T-helper 22 cell (primary cell): ENCODE measurements at places on chromosomes 6 and 20.
A peak's percentile ranks its signal among the peaks of the same experiment; 100 is the strongest.

- no peak for DNase-seq
Measured at GRCh38 chr6:37938909-37939308, 119.4 kb downstream of the ZFAND3 start.

DNA sequence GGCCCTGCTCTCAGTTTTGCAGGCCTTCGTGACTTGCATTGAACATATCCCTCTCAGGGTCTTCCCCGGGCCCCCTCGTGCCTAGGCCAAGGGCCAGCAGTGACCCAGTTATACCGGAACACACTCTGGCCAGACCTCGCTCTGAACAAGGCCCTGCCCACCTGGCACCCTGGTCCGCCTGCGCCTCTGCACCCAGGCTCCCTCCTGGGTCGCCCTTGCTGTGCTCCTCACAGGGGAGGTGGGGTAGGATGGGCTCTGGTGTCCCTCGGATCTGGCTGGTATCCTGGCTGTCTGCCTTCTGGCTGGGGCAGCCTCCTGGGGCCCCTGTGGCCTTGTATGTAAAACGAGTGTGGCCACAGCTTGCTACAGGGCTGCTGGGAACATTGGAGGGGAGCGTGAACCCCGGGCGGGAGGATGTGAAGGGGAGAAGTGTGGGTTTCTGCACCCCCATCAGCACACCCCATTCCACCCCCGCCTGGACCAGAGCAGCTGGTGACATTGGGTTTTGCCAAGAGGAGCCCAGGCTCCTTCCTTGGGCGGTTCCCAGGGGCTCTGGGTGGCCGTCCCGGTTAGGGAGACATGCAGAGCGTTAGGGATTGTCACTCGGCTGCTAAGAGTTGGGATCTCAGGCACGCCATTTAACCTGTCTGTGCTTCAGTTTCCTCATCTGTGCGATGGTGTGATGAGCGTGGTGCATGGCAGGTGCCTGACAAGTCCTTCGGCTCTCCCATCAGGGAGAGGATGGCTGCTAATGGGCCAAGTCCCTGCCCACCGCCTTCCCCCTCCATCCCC lies 17.5 kb downstream of the SRC start:
- DNase-seq, result no peak

DNA sequence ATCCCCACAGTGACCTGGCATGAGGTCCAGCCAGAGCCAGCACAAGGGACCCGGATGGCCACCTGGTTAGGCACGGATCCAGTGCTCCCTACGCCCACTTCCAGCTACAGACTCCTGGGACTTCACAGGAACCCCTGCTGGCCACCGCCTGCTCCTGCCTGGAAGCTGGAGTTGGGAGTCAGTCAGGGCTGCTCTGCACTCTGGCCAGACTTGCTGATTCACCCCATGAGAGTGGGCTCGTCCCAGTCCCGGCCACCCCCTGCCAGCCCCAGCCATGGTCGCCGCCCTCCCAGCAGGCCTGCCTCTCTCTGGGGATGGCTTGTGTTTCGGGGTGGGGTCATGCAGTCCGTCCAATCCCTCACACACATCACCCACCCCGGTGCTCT lies 125.8 kb downstream of the DLL1 start:
- DNase-seq, result no peak

DNA sequence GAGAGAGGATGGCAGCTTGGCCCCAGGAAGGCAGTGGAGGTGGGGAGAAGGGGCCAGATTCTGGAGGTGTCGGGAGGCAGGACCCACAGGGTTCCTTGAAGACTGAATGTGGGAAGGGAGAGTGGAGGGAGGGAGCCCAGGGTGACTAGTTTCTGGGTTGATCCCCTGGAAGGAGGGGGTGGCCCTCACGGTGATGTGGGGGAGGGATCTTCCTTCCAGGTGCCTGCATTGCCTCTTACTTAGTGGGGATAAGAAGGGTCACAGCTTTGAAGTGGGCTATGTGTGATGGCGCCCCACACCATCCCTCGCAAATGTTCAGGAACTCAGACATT lies 26.7 kb downstream of the VSTM2L start:
- DNase-seq, result no peak

GRCh38 chr6:124028117-124028516 lies 224.5 kb downstream of the NKAIN2 start:
- DNase-seq, result no peak

- no peak for DNase-seq
Measured at GRCh38 chr6:44390158-44390683, 2.7 kb downstream of the CDC5L start.

- no peak for DNase-seq
Measured at GRCh38 chr6:158996856-158997255, 3.1 kb downstream of the RSPH3 start.

DNA sequence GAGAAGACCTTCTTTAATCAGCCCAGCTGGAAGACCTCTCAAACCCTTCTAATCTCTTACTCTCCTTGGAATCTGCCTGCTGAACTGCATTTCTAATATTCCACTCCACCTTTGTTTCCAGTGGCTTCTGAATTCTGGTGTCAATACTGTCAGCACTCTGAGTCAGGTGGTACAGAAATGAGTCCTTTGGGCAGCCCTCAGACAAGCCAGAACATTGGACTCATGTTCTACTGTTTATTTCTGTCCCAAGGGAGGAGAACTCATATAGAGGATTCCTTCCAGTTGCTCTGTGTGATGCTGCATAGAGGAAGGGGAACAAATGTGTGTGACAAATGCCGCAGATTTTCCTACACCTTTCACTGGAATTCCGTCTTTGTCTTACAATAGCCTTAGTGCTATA lies 114.8 kb downstream of the PHF3 start:
- no peak for DNase-seq

DNA sequence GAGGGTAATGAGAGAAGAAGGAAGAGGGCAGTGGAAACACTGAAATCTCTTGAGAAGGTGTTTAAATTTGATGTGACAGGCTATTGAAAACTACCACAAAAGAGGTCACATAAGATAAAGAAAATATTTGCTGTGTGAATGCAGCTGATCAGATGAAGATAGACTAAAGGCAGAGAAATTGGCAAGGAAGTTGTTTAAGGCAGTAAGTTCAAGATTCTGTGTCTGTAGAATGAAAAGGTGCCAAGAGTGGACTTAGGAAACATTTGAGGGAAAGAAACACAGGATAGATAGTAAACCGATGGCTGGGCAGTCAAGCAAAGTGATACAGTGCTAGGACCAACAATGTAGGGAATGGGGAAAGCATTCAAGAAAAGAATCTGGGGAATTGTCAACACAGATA lies 332.3 kb upstream of the MARCKS start:
- DNase-seq, result no peak

DNA sequence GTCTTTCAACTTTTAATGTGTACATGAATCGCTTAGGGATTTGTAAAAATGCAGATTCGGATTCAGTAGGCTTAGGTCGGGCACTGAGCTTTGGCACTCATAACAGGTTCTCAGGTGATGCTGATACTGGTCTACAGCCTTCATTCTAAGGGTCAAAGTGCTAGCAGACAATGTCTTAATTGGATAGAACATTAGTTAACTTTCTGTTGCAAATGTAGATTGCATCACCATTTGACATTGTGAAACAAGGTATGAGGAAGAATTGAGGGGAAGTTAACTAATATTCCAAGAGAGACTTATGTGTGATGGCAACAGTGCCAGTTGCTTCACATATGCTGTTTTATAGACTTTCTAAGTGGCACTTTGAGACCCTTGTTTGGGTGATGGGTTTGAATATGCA lies 86.9 kb downstream of the MLIP start:
- DNase-seq, result no peak

- no peak for DNase-seq
Measured at GRCh38 chr6:33607126-33607783, 13.9 kb upstream of the ITPR3 start.

DNA sequence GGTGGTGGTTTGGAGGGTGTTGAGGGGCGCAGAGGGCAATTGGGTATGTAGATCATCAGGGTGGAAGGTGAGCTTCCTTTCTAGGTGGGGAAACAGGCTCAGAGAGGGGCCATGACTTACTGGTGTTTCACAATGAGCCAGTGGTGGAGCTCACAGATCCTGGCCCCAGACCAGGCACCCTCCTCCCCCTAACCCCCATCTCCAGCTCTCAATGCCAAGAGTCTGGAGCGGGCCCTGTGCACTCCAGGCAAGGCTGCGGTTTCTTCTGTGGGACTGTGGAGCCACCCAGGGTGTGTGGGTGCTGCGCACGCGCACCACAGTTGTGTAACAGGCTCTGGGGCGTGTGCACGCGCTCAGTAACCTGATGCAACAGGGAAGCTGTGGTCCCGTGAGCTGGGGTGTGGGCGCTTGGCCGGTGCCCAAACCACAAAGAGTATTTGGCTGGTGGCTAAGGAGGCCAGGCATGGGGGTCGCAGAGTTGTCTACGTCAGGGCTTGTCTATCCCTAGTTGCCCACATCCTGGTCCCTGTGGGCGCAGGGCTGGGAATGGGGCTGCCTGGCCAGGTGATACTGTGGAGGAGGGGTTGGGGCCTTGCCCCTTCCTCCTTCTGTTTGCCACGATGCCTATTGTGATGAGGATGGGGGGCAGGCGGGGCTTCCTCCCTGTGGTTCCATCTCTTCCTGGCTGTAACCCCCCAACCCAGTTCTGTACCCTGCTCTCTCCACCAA lies 37.5 kb upstream of the MRPS18A start:
- peak; percentile 41 for DNase-seq

DNA sequence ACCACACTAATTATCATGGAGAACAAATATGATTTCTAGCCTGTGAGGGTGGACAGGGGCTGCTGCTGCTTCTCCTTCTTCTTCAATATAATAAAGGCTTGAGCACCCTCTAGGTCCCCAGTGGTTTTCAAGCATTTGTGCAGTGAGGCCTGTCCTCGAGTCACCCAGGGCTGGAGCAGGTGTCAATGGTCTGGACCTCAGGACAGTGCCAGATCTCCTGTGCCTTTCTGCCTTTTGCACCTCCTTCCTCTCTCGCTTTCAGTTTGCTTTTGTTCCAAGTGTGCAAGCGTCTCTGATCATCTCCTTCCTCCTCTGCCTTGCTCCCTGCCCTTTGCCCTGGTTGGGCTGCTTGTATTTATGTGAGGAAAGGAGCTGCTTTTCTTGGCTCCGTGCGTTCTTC lies 152.2 kb upstream of the SYNDIG1 start:
- DNase-seq, result no peak

GRCh38 chr6:143157131-143157530 lies 96.4 kb downstream of the AIG1 start:
- DNase-seq, result no peak

DNA sequence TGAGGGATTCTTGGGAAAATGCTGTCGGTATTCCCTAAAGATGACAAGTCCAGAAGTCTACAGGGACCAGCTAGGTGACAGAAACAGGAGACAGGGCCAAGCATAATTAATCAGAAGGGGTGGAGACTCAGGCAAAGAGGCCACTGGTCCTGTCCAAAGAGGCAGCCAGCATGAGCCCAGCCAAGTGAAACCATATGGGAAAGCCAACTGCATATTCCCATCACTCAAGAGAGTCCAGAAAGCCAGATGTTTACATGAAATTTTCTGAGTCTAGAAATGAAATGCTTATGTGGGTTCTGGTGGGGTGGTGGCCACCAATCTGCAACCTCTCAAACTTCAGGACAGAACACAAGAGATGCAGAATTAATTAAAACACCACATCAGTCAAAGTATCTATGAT lies 74.3 kb downstream of the ANKRD60 start:
- DNase-seq, result no peak

DNA sequence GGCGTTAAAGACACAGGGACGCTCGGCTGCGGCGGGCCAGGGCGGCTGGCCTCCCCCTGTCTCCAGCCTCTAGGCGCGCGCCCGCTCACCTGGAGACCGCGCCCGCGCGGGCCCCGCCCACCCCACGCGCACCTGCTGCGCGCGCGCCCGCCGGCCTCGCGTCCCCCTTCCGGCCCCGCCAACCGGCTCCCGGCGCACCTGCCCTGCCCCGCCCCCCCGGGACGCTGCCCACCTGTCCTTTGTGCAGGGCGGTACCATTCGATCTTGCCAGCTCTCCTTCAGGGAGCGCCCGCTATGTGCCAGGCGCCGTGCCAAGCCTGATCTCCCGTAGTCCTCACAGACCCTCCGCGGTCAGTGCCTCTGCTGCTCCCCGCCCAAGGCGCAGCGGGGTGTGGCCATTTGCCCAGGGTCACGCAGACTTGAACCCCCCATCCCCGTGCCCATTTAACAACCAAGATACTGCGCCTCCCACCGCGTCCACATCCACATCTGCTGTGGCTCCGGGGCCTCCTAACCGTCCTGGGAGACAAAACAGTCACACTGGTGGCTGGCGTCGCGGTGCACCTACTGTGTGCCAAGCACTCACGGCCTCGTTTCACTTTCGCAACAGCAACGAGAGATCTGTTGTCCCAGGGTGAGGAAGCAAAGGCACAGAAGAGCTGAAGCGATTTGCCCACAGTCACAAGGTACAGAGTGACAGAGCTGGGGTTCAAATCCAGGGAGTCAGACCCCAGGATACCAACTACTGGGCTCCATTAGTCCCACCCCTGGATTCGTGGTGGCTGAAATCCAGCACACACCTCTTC lies 48.1 kb downstream of the NOL4L start:
- peak; percentile 58 for DNase-seq

GRCh38 chr6:100217225-100218012 lies 223.4 kb upstream of the MCHR2 start:
- no peak for DNase-seq

- DNase-seq, result no peak
Measured at GRCh38 chr6:146420255-146420654, 123.4 kb upstream of the RAB32 start.

DNA sequence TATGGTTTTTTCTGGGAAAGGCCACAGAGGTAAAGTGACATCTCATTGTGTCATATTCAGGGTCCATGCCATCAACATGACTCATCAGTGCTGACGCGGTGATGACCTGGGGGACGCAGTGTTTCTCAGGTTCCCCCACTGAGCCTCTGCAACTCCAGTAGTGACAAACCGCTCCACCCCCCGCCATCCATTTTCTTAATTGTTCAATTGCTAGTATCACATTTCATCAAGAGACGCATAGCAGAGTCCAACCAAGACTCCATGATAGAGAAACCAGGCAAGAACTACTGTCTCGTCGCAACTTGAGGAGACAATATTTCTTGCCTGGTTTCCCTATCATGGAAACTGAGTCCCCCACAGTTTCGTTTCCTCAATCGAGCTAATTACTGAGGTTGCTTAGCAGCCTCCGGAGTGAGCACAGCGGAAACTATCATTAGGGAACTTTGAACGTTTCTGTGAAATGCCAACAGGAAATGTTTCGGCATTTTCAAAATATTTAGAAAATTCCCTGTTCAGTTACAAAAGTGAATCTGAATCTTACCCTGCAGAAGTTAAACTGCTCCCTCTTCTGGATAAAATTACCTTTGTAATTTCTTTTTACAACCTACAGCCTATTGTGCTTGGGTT lies 12.2 kb upstream of the SERPINB1 start:
- peak; percentile 73 for DNase-seq

GRCh38 chr6:157990321-157991066 lies 8.8 kb downstream of the SYNJ2 start:
- DNase-seq, result no peak
